ENCODE measurements at places on chromosomes 6 and 20.

GRCh38 chr20:2742934-2743559, 50.5 kb downstream of the EBF4 start:
- DNase-seq, result peak; percentile 55

DNA sequence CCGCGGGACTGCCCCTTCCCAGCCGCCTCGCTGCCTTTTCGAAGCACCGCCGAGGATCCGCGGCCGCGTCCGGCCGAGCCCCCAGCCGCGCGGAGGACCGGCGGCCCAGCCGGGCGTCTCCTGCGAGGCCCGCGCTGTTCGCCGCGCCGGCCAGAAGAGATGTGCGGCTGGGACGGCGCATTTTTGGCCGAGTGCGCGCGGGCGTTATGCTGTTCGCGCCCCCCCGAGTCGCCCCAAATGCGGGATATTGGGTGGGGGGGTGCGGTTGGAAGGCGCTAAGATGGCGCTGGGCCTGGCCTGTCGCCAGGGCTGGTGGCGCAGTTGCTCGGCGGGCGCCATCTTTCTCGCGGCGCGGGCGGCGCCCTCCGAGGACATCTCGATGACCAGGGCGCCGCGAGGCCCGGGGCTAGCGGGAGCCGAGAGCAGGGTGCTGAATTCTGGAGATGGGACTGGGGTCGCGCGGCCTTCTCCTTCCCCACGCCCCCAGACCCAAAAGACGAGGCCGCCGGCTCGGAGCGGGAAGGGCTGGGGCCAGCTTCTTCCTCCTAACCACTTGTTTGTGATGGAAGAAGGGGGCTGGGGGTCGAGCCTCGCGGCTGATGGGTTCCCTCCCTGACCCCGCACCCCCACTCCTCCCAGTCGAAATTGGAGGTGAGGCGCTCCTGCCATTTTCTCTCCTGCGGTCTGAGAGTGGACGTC, 1.5 kb downstream of the BICRAL start:
- peak; percentile 68 for DNase-seq

GRCh38 chr20:4920655-4921054, 80.7 kb downstream of the SLC23A2 start:
- no peak for DNase-seq

- no peak for DNase-seq
Observed at GRCh38 chr6:161833099-161833860, 559.4 kb upstream of the AGPAT4 start.

- DNase-seq, result no peak
Observed at GRCh38 chr6:61886608-61887259, 399.3 kb downstream of the KHDRBS2 start.

DNA sequence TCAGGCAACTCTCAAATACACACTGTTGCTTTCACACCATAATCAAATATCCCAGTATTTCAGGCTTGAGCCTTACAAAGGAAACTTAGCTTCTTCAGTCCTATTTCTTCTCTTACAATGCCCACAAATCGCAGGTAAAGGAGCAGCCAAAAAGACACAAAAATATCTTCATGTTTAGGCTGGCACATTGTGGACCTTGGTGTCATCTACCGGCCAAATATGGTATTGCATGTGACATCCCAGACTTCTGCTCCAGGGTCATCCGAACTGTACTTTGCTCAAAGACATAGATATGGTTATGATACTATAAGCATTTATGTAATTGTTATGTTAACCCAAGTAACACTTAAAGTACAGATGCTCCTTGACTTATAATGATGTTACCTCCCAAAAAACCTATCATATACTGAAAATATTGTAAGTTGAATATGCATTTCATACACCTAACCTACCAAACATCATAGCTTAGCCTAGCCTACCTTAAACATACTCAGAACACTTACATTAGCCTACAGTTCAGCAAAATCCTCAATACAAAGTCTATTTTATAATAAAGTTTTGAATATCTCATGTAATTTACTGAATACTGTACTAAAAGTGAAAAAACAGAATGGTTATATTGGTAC, 4.6 kb downstream of the OR2H2 start:
- DNase-seq, result peak; percentile 13

- no peak for DNase-seq
Observed at GRCh38 chr20:1894471-1894950, 696 bp upstream of the SIRPA start.

- DNase-seq, result no peak
Observed at GRCh38 chr6:58419321-58419720, 1101.9 kb downstream of the PRIM2 start.

DNA sequence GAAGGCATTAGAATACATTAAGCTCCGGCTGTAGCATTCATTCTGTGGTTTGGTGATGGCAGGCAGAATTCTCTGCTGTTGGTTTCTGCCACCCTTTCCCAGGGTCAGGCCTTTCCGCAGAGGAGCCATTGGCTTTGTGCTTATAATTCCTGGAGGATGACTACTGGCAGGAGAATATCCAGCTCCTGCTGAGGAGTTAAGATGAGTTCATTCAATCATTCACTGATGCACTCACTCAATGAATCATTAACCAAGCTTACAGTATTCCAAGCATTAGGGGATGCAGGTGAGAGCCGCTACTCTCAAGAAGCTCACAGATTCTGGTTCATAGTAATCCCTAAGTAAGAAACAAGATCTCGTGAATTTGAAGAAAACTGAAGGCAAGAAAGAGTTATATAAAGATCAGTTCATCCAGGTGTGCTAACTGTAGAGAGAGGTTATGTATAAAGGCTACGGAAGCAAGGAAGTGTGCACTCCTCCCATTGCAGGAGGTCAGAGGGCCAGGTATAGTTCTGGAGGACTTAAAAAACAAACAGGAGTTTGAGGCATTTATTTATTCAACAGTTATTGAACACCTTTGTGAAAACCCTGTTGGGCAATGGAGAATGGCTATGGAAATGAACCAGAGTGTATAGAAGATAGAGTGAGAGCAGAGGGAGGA, 75.5 kb downstream of the HMGN3 start:
- no peak for DNase-seq

- DNase-seq, result no peak
Observed at GRCh38 chr6:165649166-165650137, 13.6 kb downstream of the PDE10A start.

- DNase-seq, result no peak
Observed at GRCh38 chr20:45444050-45444449, 25.5 kb upstream of the WFDC2 start.

GRCh38 chr6:52504782-52505136, 72.1 kb downstream of the TRAM2 start:
- no peak for DNase-seq

DNA sequence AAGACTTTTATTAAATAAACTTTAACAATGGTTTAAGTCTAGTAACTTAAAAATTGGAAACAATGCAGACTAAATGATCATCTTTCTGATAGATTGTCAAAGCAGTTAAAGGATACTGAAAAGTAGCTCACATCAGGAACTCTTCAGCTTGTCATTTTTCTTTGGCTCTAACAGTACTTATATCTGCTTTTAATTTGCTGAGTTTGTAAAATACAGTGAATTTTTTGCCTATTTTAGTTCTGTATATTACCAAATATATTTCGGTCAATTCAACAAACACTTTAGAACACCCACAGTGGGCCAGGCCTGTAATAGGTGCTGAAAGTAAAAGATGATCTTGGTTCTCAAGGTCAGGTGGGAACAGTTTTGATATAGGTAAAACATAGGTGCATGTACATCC, 22.3 kb downstream of the MKKS start:
- DNase-seq, result no peak

- no peak for DNase-seq
Observed at GRCh38 chr6:155887421-155887820, 431.8 kb upstream of the NOX3 start.
